ENCODE measurements at places on chromosomes 13 and 19.

- DNase-seq: no peak
Measured at GRCh38 chr13:58698531-58698930, 1067.0 kb downstream of the PCDH17 start.

GRCh38 chr13:42781352-42781751 lies at the start of gene FAM216B:
Gene FAM216B, plus strand, starts transcription at chr13:42781584. Its CDS starts 2,484 bp downstream, at chr13:42784068.
- no peak for DNase-seq

DNA sequence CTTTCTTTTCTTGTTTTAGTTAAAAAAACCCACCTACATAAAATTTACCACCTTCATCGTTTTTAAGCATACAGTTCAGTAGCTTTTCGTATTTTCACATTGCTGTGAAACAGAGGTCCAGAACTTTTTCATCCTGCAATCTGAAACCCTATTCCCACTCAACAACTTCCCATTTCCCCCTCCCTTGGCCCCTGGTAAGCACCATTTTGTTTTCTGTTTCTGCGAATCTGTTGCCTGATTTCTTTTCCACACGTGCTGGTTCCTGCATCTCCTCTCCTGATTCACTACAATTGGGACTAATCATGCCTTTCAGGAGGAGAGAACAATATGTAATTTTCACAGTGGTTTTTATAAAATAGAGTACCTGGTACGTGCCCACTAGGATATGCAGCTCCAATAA lies 149.2 kb upstream of the RNF113B start:
- DNase-seq: no peak

- DNase-seq: no peak
Measured at GRCh38 chr19:53659292-53659691, 27.5 kb downstream of the DPRX start.

GRCh38 chr19:2500841-2501261 lies 24.9 kb downstream of the GADD45B start:
- no peak for DNase-seq

- no peak for DNase-seq
Measured at GRCh38 chr13:23449398-23450162, 16.1 kb upstream of the SACS start.

Measured in stimulated activated CD4-positive, alpha-beta T cell treated with anti-CD3 and anti-CD28 coated beads, Interleukin-4, amount 100 ng/mL, for 4 hours (primary cell).